NCI-H82 (cell line): ENCODE measurements at places on chromosomes 5 and 9.

- DNase-seq = peak; percentile 64
Observed at GRCh38 chr9:69877852-69878514, 57.4 kb downstream of the CFAP95 start.

GRCh38 chr5:170633235-170634081 lies 129.6 kb downstream of the KCNIP1 start:
- DNase-seq = peak; percentile 65

GRCh38 chr5:142925795-142926194 lies 155.6 kb downstream of the ARHGAP26 start:
- DNase-seq = no peak

DNA sequence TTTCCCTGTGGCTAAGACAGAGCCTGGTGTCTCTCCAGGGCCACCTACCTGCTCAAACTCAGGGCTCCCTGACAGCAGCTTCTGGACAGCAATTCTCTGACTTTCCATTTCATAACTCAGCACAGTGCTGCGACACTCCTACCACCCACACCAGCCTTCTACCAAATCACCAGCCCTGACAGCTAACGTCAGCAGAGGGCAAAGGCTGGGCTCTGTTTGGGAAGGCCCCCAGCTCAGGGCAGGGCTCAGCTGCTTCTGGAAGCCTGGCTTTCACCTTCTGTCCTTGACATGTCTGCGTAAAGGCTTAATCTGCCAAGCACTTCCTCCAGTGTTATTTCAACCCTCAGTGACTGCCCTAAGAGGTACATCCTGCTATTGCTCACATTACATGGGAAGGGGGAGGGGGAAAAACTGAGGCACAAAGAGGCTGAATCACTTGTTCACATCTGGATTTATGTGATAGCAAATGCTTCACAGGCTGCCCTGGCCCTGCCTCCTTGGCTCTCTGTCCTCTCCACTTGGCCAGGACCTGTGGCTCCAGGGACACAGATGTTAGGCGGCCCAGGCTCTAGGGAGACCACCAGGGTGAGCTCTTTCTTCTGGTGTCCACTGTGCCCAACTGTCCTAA lies 102.5 kb upstream of the PANK3 start:
- peak; percentile 34 for DNase-seq

- no peak for DNase-seq
Observed at GRCh38 chr5:91434348-91434747, 51.2 kb upstream of the ARRDC3 start.

GRCh38 chr9:99867968-99868367 lies 38.5 kb upstream of the STX17 start:
- no peak for DNase-seq

DNA sequence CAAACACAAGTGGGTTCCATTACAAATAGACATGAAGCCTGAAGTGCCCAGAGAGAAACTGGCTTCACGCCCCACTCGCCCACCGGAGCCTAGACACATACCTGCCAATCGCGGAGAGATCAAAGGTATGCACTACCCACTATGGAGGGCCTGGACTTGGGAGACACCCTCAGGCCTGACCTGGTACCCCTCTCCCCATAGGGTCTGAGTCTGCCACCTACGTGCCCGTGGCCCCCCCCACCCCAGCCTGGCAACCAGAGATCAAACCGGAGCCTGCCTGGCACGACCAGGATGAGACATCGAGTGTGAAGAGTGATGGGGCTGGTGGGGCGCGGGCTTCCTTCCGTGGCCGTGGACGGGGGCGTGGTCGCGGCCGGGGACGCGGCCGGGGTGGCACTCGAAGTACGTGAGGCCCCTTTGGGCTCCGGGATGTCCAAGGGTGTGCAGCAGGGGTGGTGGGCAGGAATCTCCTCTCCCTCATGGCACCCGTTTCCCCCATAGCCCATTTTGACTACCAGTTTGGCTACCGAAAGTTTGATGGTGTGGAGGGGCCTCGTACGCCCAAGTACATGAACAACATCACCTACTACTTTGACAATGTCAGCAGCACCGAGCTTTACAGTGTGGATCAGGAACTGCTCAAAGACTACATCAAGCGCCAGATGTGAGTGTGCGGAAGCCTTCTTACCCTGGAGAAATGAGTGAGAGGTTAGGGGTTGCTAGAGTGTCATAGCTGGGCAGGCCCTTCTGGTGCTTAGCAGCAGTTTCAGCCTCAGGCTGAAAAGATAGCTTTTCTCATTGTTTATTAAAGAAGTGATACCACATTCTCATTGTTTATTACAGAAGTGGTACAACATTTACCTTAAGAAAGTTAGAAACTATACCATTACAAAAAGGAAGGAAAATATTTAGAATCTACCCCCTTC lies 38.7 kb downstream of the LARP1 start:
- no peak for DNase-seq

DNA sequence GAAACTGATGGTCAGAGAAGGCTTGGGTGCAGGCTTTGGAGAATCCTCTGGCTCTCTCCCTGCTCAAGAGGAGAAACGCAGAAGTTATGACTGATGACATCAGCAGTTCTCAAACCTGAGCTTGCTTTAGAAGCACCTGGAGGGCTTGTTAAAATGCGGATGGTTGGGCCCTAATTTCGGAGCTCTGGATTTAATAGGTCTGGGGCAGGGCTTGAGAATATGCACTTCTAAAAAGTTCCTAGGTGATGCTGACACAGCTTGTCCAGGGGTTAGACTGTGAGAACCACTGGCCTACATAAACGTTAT lies 26.4 kb downstream of the TBC1D2 start:
- DNase-seq = no peak

DNA sequence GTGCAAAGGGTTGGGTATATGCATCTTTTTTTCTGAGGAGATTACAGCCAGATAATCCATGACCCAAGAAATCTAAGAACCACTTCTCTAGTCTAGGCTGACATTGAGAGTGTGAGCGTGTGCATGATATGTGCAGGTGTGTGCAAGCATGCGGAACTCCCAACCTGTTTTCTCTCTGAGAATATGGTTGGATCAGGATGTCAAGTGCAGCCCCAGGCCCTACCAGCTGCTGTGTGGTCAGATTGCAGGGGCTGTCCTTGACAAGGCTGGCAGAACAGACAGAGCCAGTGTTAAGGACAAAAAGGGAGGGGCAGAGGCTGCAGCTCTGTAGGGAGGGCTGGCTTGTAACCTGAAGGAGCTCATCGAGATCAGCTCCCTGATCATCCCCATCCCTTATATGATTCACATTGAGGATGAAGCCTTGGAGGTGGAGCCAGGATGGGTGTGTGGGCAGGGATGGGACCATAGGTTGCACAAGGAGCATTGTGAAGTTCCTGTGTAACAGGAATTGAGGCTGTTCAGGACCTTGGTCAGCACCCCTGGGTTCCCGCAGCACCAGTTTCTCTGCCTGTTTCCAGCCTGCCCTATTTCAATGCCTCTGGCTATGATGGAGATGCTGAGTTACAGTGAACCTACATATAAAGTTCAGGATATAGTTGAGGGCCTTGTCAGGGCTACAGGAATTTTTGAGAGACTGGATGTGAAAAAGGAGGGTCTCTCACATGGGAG lies 52.6 kb upstream of the ARAP3 start:
- DNase-seq = no peak
